HT-29 (cell line): ENCODE measurements at places on chromosomes 4 and X. TPM values are rescaled to one million over a fixed set of nuclear protein-coding genes. Genes with fewer than 3 reads are reported as not detected.

Gene RAB33B
- 4.6 and 6.1 TPM in 2 replicates for total RNA-seq

Gene NDST4
- total RNA-seq = not detected in 2 replicates

Gene TENM3
- total RNA-seq = 4.4 and 5.3 TPM in 2 replicates

Gene FSTL5
- total RNA-seq = not detected in 2 replicates

Gene SPANXN4
- total RNA-seq = not detected in 2 replicates

Gene ASB5
- total RNA-seq = not detected in 2 replicates

Gene IL15
- 3.7 and 4.1 TPM in 2 replicates for total RNA-seq

Gene LRBA
- 53.4 and 58.9 TPM in 2 replicates for total RNA-seq

Gene BCAP31
- 387 and 409 TPM in 2 replicates for total RNA-seq

DNA sequence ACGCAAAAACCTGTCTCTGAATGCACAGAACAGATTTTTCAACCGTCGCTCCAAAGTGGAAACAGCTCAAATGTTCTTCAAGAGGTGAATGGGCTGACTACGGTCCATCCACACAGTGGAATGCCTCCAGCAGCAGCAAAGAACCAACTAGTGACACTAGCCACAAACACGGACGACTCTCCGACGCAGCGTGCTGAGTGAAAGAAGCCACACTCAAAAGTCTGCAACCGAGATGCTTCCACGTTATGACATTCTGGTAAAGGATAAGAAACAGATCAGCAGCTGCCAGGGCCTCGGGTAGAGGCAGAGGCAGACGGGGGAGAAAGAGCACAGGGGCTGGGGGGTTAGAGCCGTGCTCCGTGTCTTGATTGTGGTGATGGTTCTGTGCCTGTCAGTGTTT is 125.2 kb downstream of the AFAP1 start:
- DNase-seq = no peak

DNA sequence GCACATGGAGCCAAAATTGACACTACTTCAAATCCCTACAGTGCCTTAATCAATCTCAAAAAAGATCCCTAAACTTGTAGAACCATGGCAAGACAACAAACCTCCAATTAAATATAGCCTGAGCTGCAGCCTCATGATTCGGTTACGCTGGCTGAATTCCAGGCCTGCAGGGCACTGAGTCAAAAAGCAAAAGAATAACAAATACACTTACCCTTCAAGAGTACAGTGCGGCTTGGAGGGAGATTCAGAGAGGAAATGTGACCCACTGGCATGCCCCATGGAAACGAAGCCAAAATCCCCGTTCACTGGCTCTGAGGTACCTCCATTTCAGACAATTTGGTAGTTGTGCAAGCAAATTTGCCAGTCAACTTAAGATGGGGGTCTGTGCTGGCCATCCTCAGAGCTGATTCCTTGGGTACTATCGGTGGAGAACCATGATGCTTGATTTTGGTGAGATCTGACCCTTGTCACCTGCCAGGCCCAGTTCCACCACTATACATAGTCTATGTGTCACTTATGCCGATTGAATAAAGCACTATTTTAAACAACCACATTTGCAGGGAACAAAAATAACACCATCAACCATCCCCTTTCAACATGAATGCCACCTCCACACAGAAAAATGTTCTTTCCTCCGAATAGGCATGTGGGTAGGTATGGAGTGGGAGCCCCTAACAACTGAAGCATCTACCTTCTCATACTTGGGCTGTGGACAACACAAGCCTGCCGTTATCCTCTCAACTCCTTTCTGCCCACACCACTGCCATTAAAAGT is 2.1 kb downstream of the C4orf54 start:
- DNase-seq = no peak

DNA sequence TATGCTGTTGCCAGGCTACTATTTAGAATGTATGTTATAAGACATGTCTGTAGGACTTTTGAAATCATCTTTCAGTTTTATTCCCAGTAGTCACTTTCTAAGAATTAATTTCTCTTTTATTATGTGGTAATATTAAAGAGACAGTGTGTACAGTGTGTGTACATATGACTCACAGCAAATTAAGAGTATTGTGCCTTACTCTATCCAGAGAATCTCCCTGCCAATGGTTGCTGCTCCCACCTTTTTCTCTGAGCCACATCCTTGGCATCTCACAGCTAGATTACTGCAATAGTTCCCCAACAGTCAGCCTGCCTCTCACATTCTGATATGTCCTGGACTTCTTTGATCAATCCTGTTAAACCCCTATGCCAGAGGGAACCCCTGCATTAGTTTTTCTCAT is 114.5 kb downstream of the ANXA5 start:
- no peak for DNase-seq

DNA sequence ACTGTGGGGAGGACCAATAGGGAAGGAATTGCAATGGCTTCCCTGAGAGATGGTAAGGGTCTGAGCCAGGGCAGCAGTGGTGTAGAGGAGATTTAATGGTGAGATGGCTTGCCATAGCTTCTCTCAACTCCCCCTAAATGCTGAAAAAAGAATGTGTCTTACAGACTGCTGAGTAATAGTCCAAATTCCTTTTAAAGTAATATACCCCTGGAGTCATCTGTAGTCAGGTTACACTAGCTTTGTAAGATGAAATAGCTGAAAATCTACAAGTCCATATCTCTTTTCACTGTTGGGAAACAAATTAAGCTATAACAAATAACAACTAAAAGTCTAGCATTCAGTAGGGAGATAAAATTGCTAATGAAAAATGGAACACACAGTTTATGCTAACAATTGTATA is 33.5 kb downstream of the MAPK10 start:
- DNase-seq = no peak

DNA sequence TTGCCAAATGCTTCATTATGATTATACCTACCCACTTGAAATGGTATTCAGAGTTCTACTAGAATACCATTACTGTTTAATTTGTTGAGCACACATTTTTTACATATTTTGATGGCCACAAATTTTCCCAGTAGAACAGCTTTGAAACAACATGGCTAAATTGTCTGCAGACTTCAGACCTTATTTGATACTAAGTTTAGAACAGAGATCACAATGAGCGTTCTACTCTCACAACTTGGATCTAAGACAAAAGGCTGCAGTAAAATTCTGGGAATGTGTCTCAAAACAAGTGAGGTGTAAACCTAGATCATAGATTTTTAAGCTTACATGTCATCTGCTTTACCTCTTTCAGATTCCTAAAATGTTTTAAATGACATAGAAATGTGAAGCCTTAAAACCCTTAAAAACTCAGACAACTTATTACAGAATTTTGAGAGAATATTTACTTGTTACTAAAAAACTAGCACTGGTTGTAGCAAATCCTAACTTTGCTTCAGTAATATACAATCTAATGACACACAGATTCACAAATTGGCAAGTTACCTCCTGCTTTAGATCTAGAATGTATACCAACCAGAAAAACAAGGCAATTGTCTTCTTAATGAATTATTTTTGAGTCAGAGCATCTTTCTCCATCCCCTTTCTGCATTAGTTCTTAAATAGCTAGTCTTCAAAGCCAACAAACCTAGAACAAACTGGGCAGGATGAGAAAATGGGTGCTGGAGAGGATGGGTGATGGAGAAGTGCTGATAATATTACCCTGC is 243.3 kb downstream of the SLC7A11 start:
- DNase-seq = no peak

DNA sequence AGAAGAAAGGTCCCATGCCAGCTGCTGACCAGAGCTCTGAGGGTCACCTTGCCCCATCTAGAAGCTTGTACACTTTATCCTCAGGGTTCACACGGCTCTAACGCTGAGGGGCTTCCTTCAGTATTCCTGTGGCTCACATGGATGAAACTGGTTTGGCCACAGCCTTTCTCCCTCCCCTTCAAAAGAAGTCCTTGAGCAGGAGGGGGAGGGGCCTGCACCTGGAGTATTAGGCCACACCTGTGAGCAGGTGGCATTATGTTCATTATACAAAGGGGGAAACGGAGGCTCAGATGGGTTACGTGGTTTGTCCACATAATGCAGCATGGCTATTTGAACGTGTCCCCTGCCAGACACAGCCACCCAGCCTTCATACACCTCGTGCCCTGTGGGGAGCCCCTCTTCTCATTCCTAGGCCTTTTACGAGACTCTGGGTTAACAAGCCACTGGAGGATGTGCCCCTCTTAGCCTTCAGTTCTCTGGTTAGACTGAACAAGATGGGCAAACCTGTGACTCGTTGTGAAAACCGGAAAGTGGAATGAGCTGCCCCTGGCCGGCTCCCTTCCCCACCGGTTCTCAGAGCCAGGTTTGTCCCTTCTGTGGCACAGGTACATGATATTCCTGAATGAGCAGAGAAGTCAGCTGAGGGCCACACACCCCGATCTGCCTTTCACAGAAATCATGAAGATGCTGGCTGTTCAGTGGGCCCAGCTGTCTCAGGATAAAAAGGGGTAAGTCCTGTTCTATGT is 27.2 kb upstream of the JAKMIP1 start:
- DNase-seq = no peak

DNA sequence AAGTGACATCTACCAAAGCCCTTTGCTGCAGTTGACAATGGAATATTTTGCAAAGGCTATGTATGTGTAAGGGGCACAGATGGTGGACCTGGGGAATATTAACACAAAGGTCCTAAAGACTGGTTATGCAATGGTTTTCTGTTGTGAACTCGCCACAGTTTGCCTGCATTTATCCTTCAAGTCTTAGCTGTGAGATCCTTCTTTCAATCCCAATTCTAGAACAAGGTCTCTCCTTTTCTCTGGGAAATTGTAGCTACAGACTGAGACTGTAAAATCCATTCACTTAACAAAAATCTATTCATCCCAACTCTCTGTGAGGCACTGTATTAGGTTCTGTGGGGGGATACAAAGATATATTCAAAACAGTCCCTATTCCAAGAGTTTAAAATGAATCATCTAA is 250.4 kb downstream of the GPM6A start:
- no peak for DNase-seq

DNA sequence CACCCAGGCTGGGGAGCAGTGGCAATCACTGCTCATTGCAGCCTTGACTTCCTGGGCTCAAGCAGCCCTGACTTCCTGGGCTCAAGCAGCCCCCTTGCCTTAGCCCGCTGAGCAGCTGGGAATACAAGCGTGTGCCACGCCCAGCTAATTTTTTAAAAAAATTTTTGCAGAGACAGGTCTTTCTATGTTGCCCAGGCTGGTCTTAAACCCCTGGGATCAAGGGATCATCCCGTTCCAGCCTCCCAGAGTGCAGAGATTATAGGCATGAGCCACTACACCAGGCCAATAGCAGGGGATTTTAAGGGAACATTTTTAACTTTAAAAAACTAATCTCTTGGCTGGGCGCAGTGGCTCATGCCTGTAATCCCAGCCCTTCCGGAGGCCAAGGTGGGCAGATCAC is 5.3 kb upstream of the SLC34A2 start:
- DNase-seq = no peak

- DNase-seq = no peak
Observed at GRCh38 chr4:94244087-94244828, 36.6 kb downstream of the SMARCAD1 start.

DNA sequence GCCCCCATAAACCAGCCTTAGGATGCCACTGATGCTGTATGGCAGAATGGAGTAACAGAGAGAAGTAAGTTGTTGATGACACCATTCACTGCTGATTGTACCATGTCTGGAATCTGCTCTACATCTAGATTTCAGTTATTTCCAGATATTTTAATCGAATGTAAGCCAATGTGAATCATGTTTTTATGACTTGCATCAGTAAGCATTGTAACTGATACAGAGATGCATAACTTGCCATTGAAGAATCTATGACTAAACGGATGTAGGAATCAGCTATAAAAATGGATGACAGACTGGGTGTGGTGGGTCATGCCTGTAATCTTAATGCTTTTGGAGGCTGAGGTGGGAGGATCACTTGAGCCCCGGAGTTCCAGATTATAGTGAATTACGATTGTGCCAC is 161.0 kb upstream of the GATB start:
- DNase-seq = no peak

- no peak for DNase-seq
Observed at GRCh38 chr4:153061971-153062370, 125.8 kb downstream of the FHDC1 start.

DNA sequence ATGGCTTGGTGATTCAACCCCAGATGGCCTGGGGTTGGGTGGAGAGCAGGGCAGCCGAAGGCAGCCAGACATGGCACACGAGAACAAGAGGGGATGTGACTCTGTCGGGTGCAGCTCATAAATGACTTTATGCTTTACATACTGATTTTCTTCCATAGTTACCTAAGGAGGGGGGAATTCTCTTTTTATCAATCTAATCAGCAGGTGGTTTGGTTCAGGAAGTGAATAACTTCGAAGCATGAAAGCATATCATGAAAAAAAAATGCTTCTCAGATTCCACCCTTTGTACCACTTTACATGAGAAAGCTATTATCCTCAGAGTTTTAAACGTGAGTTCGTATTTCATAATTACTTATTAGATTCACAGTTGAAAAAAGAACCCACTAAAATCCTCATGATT is 908.9 kb upstream of the LCORL start:
- no peak for DNase-seq

GRCh38 chrX:75603833-75604232 is 81.0 kb upstream of the ZDHHC15 start:
- DNase-seq = peak; percentile 44

- DNase-seq = no peak
Observed at GRCh38 chr4:62256479-62256878, 1056.4 kb downstream of the ADGRL3 start.

DNA sequence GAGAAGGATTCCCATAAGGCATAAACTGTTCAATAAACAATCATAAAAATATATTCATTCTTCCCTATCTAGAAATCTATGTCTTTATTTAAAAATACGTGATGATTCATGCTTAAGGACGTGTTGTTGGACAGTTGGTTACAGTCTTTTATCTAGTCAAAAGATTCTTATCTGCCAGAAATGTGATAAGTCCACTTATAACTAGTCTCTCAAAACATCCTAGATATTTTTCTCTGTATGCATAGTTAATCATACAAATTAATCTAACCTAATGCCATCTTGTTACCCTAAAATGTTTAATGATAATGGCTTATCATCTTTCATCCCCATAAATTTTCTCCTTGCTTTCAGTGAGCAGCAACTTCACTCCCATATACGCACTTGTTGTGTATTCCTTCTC is 89.0 kb downstream of the SLC39A8 start:
- no peak for DNase-seq

GRCh38 chr4:78424461-78424860 is 127.1 kb upstream of the ANXA3 start:
- DNase-seq = no peak

- no peak for DNase-seq
Observed at GRCh38 chr4:8211737-8212581, 12.9 kb downstream of the SH3TC1 start.

- no peak for DNase-seq
Observed at GRCh38 chr4:109957227-109957626, 44.5 kb downstream of the EGF start.
